Stimulated activated CD4-positive, alpha-beta T cell treated with anti-CD3 and anti-CD28 coated beads, Interleukin-12 subunit alpha, Interleukin-12 subunit beta, amount 100 ng/mL, for 48 hours (primary cell): ENCODE measurements at places on chromosomes 3 and 15.

GRCh38 chr15:79896131-79896633, 632 bp downstream of the MTHFS start:
- DNase-seq = no peak

DNA sequence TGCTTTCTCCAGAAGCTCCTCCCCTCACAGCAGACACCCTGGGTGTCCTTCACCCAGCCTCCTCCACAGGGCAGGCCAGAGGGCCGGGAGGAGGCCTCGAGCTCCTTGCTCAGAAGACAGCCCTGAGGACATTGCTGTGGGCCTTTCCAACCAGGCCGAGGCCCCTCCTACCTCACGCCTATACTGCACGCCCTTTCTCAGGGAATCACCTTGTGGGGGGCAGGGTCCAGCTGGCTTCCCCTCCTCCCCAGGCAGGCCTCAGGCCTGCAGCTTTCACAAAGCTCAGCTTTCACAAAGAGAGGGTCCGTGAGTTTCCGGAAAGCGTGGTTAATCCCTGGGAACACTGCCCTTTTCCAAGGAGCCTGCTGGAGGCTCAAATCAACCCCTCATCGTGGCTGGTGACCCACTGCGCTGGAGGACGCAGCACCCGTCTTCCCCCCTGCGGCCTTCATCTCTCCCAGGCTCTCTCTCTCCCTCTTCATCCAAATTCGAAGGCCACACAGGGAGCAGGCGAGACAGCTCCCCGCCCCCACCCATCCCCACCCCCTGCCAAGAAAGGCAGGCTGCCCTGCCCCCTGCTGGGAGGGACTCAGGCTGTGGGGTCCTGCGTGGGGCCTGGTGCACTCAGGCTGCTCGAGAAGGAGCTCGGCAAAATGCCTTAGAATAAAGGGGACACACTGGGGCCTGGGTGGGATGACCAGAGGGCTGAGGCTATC, 79.4 kb downstream of the OCA2 start:
- no peak for DNase-seq

- no peak for DNase-seq
These were observed 1.9 kb downstream of the LRIG1 start for GRCh38 chr3:66498687-66499621.

DNA sequence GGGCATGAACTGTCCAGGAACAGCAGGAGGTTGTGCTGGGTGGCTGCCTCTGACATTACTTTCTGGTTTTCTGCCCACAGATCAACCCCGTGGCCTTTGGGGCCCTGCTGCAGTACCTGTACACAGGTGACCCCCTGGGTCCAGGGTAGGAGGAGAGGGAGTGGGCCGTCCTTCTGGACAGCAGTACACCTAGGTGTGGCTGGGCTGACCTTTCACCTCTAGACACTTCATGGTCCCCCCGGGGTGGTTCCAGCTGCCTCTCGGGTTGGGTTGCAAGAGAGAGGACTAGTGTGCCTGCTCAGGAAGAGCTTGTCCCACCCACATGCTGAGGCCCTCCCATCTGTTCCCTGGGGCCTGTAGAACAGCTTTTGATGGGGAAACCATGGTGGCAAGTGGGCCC, 3.7 kb downstream of the ABTB1 start:
- DNase-seq = no peak

DNA sequence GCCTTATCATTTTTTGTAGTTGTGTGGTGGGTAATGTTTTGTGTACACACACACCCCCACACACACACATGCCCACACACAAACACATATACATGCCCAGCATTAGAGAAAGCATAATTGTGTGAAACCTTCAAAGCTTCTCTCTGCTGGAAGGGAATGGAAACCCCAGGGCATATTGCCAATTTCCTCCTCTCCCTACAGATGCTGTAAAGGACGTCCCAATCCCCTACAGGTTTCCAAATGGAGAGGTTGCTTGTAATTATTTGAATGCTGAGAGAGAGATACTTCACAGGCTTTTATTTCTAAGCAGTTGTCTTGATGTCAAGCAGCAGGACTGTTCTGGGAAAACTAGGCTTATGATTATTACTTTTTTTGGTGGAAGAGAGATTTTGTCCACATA, 23.0 kb upstream of the CCK start:
- no peak for DNase-seq

DNA sequence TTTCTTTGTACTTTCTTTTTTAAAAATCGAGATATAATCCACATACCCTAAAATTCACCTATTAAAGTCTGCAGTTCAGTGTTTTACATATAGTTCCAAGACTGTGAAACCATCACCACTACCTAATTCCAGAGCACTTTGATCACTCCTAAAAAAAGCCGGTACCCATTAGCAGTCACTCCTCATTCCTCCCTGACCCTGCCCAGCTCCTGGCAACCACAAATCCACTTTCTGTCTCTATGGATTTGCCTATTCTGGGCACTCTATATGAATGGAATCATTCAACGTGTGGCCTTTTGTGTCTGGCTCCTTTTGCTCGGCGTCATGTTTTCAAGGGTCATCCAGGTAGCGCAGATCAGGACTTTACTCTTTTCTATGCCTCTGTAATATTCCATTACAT, 17.3 kb downstream of the TRPM1 start:
- no peak for DNase-seq

GRCh38 chr3:64871834-64872249, 184.0 kb upstream of the ADAMTS9 start:
- no peak for DNase-seq

- DNase-seq = no peak
These were observed 119.9 kb upstream of the RAP2B start for GRCh38 chr3:153042088-153042487.

GRCh38 chr3:10753964-10754363, 62.1 kb upstream of the SLC6A11 start:
- no peak for DNase-seq
